Astrocyte (in vitro differentiated cells and primary cell): ENCODE measurements at places on chromosomes 3 and 15. TPM values are rescaled to one million over a fixed set of nuclear protein-coding genes. Genes with fewer than 3 reads are reported as not detected.
A peak's percentile ranks its signal among the peaks of the same experiment; 100 is the strongest.

GRCh38 chr3:47890828-47891612 is 88.1 kb downstream of the DHX30 start:
- H3K36me3 ChIP-seq = peaks cover 29% of the 10 kb centered on the region
- no peaks in the 10 kb centered on the region for H3K4me1 ChIP-seq
- H3K27me3 ChIP-seq = no peaks in the 10 kb centered on the region

DNA sequence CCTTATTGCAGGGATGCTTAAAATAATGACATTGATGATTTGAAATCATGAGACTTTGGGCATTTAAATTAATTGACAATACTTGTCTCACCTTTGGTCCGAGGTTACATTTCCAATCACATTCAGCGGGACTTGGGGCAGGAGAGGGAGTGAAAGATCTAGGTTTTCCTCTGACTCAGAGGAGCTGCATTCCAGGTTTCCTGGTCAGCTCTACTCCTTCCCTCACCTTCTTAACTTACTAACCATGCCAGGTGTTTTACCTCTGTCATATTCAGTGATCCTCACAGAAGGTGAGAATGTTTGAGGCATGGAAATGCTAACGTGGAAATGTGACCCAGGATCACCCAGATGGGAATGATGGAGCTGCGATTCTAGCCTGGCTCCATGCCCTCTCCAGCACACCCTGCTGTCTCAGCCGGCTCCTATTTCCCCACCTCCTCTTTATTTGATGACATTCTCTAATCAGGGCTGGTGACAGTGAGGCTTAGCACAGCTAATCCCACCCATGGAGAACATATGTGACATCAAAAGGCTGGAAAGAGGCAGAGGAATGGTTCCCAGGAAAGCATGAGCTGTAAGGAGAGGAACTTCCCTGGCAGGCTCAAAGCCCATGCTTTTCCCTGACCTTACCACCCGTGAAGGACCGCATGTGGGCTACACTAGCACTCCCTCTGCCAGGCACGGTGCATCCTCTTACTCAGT is 38.7 kb downstream of the THSD4 start:
- DNase-seq = no peak
- no peak overlapping the region for H3K4me3 ChIP-seq
- H3K27me3 ChIP-seq = no peaks in the 10 kb centered on the region
- H3K36me3 ChIP-seq = peaks cover 5% of the 10 kb centered on the region
- H3K4me1 ChIP-seq = peaks cover 13% of the 10 kb centered on the region
- H3K27ac ChIP-seq = no peak overlapping the region

GRCh38 chr3:32467333-32468070 is 35.1 kb downstream of the CMTM6 start:
- DNase-seq = peak; percentile 12
- peaks cover 20% of the 10 kb centered on the region for H3K4me1 ChIP-seq
- no peaks in the 10 kb centered on the region for H3K36me3 ChIP-seq
- no peaks in the 10 kb centered on the region for H3K27me3 ChIP-seq
- H3K4me3 ChIP-seq = no peak overlapping the region

DNA sequence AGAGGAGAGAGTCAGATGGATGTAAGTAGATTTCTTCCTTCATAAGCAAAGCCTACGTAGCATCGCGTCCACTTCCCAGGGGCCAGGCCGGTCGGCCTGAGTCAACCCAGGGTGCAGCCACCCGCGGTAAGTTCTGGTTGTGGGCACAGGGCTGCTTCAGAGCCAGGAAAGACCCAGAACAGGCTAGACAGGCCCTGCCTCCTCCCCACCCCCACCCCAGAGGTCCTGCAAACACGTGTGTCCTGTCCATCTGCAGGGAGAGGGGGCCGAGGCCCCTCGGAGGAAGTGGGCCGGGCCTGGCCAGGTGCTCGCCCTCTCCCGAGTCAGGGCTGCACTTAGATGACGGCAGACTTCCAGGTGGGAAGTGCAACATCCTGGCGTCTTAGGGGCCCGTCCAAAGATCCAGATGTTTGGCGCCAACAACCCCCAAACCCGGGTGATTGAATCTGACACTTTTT is 100.8 kb upstream of the ALDH1A3 start:
- DNase-seq = no peak
- H3K36me3 ChIP-seq = no peaks in the 10 kb centered on the region
- H3K4me3 ChIP-seq = no peak overlapping the region
- no peak overlapping the region for H3K27ac ChIP-seq
- H3K27me3 ChIP-seq = no peaks in the 10 kb centered on the region

DNA sequence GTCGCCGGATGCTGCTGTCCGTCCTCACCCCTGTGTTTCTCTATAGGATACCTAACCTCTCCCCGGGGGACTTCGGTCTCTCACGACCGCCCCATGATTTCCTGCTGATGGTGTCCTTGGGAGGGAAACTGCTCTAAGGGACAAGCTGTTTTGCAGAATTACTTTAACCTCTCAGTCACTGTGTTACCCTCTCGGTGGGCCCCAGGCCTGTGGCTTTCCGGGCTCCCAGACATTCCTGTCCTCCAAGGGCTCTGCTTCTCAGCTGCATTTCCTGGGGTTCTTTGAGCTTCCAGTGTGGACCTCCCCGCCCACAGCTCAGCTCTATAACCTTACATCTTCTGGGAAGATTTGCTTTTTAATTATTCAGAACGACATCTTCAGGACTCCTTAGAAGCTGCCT is 40.9 kb downstream of the CHST2 start:
- H3K27me3 ChIP-seq = no peaks in the 10 kb centered on the region
- H3K4me1 ChIP-seq = peaks cover 10% of the 10 kb centered on the region
- no peak overlapping the region for H3K27ac ChIP-seq
- no peak overlapping the region for H3K4me3 ChIP-seq

The ANKRD63 gene
- not detected in 2 replicates for total RNA-seq

GRCh38 chr3:134650431-134651346 is at the start of gene KY:
TSS of gene KY (minus strand) at chr3:134651022. CDS start at chr3:134650960, 62 bp downstream.
- H3K4me3 ChIP-seq = peak within 1 kb of the TSS; percentile 60
- H3K36me3 ChIP-seq = no peaks in the 10 kb centered on the region
- H3K4me1 ChIP-seq = peaks cover 24% of the 10 kb centered on the region
- DNase-seq = peak; percentile 31
- H3K27me3 ChIP-seq = no peaks in the 10 kb centered on the region

- H3K27ac ChIP-seq = no peak overlapping the region
- H3K4me1 ChIP-seq = no peaks in the 10 kb centered on the region
- H3K4me3 ChIP-seq = no peak overlapping the region
- no peaks in the 10 kb centered on the region for H3K36me3 ChIP-seq
- no peaks in the 10 kb centered on the region for H3K27me3 ChIP-seq
Observed at GRCh38 chr15:42908538-42908937, 12.0 kb downstream of the TTBK2 start.

- no peaks in the 10 kb centered on the region for H3K27me3 ChIP-seq
- no peak overlapping the region for H3K4me3 ChIP-seq
- H3K4me1 ChIP-seq = no peaks in the 10 kb centered on the region
- H3K36me3 ChIP-seq = peaks cover 8% of the 10 kb centered on the region
- no peak overlapping the region for H3K27ac ChIP-seq
- DNase-seq = no peak
Observed at GRCh38 chr15:40420071-40420713, 14.6 kb downstream of the IVD start.

The REC114 gene
- total RNA-seq = not detected in 2 replicates

The ATP13A3 gene
- total RNA-seq = 76.3 and 79.2 TPM in 2 replicates

The DENND6A gene
- total RNA-seq = 6.6 and 10.6 TPM in 2 replicates

DNA sequence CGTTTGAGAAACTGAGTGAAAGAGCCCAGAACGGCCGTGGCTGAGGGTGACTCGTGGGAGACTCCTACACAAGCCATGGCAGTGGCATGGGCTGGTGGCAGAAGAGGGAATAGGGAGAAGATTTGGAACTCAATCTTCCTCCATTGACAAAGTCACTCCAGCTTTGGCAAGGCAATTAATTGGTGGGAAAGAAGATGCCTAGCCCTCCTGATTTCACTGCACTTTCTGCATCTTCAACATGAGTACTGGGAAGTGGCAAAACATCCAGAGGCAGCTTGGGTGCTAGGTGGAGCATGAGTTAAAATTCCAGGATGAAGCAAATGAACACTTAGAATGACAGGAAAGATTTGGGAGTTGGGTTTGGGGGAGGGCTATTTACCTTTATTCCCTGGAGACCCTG is 1.4 kb upstream of the TGFBR2 start:
- no peaks in the 10 kb centered on the region for H3K27me3 ChIP-seq
- no peak overlapping the region for H3K4me3 ChIP-seq
- no peaks in the 10 kb centered on the region for H3K36me3 ChIP-seq

The HDDC3 gene
- total RNA-seq = 9.7 and 10.5 TPM in 2 replicates

- H3K4me3 ChIP-seq = no peak overlapping the region
- DNase-seq = no peak
- H3K27me3 ChIP-seq = peaks cover 10% of the 10 kb centered on the region
- H3K4me1 ChIP-seq = peaks cover 28% of the 10 kb centered on the region
Observed at GRCh38 chr15:65072027-65072426, 4.2 kb upstream of the RASL12 start.

GRCh38 chr3:183539811-183540210 is 15.7 kb downstream of the KLHL6 start:
- no peaks in the 10 kb centered on the region for H3K36me3 ChIP-seq
- no peak for DNase-seq
- H3K27me3 ChIP-seq = no peaks in the 10 kb centered on the region

The RAB8B gene
- total RNA-seq = 45.7 and 49.3 TPM in 2 replicates

- H3K27me3 ChIP-seq = no peaks in the 10 kb centered on the region
- no peak overlapping the region for H3K4me3 ChIP-seq
- H3K36me3 ChIP-seq = no peaks in the 10 kb centered on the region
- H3K27ac ChIP-seq = peak overlapping the region; percentile 68
- DNase-seq = peak; percentile 98
- peaks cover 29% of the 10 kb centered on the region for H3K4me1 ChIP-seq
Observed at GRCh38 chr15:74531144-74531811, 9.7 kb upstream of the ARID3B start.

The OR5K2 gene
- total RNA-seq = not detected in 2 replicates

GRCh38 chr15:36802861-36803531 is 223.6 kb downstream of the CDIN1 start:
- H3K27ac ChIP-seq = no peak overlapping the region
- H3K27me3 ChIP-seq = no peaks in the 10 kb centered on the region
- H3K4me1 ChIP-seq = no peaks in the 10 kb centered on the region
- H3K4me3 ChIP-seq = no peak overlapping the region
- DNase-seq = no peak
- no peaks in the 10 kb centered on the region for H3K36me3 ChIP-seq

The COL7A1 gene
- total RNA-seq = 25.8 and 28.7 TPM in 2 replicates

GRCh38 chr15:79179597-79179996 is 89.0 kb upstream of the RASGRF1 start:
- H3K4me1 ChIP-seq = peaks cover 5% of the 10 kb centered on the region
- H3K27me3 ChIP-seq = peaks cover 2% of the 10 kb centered on the region
- DNase-seq = no peak
- no peak overlapping the region for H3K4me3 ChIP-seq
- no peaks in the 10 kb centered on the region for H3K36me3 ChIP-seq
- H3K27ac ChIP-seq = no peak overlapping the region

DNA sequence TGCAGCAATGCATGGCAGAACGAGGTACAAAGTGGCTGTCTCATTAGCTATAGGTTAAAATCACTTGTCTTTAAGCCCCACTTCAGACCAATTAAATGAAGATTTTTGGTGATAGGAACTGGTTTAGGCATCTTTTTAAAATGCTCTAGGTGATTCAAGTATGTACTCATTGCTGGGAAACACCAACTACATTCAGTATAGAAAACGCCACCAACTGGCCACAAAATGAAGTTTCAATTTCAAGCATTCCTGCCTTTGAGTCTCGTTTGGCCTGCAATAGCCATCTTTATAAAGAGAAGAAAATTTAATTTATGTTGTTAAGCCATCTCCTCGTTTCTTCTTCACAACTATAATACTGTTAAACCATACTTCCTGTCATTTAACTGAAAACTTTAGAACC is 587.9 kb downstream of the GBE1 start:
- no peaks in the 10 kb centered on the region for H3K4me1 ChIP-seq
- H3K27me3 ChIP-seq = no peaks in the 10 kb centered on the region
- no peaks in the 10 kb centered on the region for H3K36me3 ChIP-seq
- H3K27ac ChIP-seq = no peak overlapping the region
- DNase-seq = no peak

DNA sequence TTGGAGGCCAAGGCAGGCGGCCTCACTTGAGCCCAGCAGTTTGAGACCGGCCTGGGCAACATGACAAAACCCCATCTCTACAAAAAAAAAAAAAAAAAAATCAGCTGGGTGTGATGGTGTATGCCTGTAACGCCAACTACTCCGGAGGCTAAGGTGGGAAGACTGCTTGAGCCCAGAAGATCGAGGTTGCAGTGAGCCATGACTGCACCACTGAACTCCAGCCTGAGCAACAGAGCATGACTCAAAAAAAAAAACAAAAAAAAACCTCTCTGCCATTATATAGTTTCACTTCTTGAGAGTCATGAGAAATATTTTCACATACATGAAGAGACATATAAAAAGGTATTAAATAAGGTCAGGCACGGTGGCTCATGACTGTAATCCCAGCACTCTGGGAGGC is 45.9 kb upstream of the CP start:
- no peaks in the 10 kb centered on the region for H3K36me3 ChIP-seq
- H3K27me3 ChIP-seq = no peaks in the 10 kb centered on the region
- DNase-seq = no peak
- no peaks in the 10 kb centered on the region for H3K4me1 ChIP-seq
- H3K4me3 ChIP-seq = no peak overlapping the region

GRCh38 chr3:132596816-132597433 is at the start of gene ACKR4:
TSS of gene ACKR4 (plus strand) at chr3:132597270. CDS start at chr3:132600398, 3,128 bp downstream.
- peaks cover 17% of the 10 kb centered on the region for H3K4me1 ChIP-seq
- H3K27me3 ChIP-seq = no peaks in the 10 kb centered on the region
- DNase-seq = no peak
- no peaks in the 10 kb centered on the region for H3K36me3 ChIP-seq

GRCh38 chr3:70933105-70933810 is 620.8 kb upstream of the MDFIC2 start:
- no peak overlapping the region for H3K27ac ChIP-seq
- H3K27me3 ChIP-seq = no peaks in the 10 kb centered on the region
- no peak overlapping the region for H3K4me3 ChIP-seq
- peaks cover 9% of the 10 kb centered on the region for H3K4me1 ChIP-seq
- no peaks in the 10 kb centered on the region for H3K36me3 ChIP-seq

The SLC6A20 gene
- total RNA-seq = not detected in 2 replicates

The APOD gene
- total RNA-seq = 0.70 TPM in 1 of 2 replicates, not detected in the other

DNA sequence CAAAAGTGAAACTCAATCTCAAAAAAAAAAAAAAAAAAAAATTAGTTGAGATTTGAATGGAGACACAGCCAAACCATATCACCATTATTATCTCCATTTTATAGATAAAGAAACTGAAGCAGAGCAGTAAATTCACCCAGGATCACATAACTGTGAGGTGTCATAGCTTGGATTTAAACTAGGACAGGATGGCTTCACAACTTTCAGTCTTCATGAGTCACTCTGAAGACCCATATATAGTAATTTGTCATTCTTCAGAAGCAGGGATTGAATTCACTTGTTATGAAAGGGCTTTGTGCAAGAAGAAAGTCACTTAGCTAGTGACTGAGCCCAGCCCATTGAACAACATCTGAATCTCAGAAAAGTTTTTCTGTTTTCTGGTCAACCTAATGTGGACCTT is 60.5 kb upstream of the LRIG1 start:
- no peak overlapping the region for H3K27ac ChIP-seq
- peak; percentile 18 for DNase-seq
- no peak overlapping the region for H3K4me3 ChIP-seq
